ENCODE measurements at places on chromosomes 6 and 20.

DNA sequence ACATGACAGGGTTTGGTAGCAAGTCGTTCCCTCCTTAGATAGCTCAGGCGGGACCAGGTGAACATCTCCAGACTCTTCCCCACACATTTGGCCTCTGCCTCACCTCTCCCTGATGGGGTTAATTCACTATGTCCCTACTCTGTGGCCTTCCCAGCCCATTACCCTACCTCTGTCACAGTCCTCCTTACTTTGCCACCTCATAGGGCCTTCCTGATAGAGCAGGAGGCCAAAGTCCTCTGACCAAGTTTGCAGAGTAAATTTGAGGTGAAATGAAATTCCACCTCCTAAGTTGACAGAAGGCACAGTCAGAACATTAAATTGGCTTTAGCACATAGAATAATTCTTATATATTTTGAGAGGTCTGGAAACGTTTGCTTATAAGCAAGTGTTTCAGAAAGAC lies 53.1 kb upstream of the ARMC2 start:
- H3K4me1 ChIP-seq, result peaks cover 6% of the 10 kb centered on the region
- H3K36me3 ChIP-seq, result no peaks in the 10 kb centered on the region
- H3K27me3 ChIP-seq, result no peaks in the 10 kb centered on the region
- H3K27ac ChIP-seq, result no peak overlapping the region

- H3K27me3 ChIP-seq, result no peaks in the 10 kb centered on the region
- H3K27ac ChIP-seq, result no peak overlapping the region
- no peak overlapping the region for H3K4me3 ChIP-seq
- DNase-seq, result no peak
- H3K4me1 ChIP-seq, result peaks cover 3% of the 10 kb centered on the region
These were observed 454.3 kb downstream of the BTBD3 start for GRCh38 chr20:12371990-12372389.

DNA sequence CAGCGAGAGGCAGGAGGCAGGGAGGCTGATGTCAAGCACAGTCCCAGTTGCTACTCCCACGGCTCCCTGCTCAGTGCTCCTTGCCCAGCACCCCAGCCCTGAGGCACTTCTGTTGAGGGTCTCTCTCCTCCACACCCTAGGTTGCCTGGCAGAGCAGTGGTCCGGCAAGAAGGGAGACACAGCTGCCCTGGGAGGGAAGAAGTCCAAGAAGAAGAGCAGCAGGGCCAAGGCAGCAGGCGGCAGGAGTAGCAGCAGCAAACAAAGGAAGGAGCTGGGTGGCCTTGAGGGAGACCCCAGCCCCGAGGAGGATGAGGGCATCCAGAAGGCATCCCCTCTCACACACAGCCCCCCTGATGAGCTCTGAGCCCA lies 9.1 kb downstream of the CNPY3 start:
- H3K27ac ChIP-seq, result no peak overlapping the region
- H3K36me3 ChIP-seq, result peaks cover 60% of the 10 kb centered on the region
- H3K27me3 ChIP-seq, result no peaks in the 10 kb centered on the region
- DNase-seq, result no peak
- H3K4me1 ChIP-seq, result no peaks in the 10 kb centered on the region

GRCh38 chr6:5723841-5724691 lies 282.7 kb downstream of the NRN1 start:
- H3K4me3 ChIP-seq, result no peak overlapping the region
- DNase-seq, result peak; percentile 69
- peaks cover 18% of the 10 kb centered on the region for H3K4me1 ChIP-seq
- no peak overlapping the region for H3K27ac ChIP-seq
- H3K27me3 ChIP-seq, result no peaks in the 10 kb centered on the region

GRCh38 chr6:27726619-27727023 lies 185.6 kb downstream of the OR2B2 start:
- no peak overlapping the region for H3K27ac ChIP-seq
- no peaks in the 10 kb centered on the region for H3K36me3 ChIP-seq
- H3K4me1 ChIP-seq, result no peaks in the 10 kb centered on the region

DNA sequence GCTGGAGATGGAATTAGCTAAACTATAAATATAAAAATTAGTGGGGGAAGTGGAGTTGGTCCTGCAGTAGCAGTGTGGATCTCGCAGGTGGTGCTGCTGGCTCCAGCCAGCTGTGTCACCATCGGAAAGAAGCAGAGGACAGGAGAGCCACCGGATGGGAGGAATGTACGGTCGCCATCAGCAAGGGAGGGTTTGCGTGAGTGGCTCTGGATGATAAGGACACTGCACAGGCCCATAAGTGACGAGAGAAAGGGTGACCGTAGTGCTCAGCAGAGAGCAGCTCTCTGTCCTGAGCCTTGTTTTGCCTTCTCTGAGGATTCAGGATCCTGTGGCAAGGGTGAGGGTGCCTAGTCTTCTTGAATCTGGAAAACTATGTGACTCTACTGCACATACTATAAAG lies 378.7 kb downstream of the ZFAND3 start:
- no peaks in the 10 kb centered on the region for H3K27me3 ChIP-seq
- no peak for DNase-seq
- H3K27ac ChIP-seq, result no peak overlapping the region
- peaks cover 7% of the 10 kb centered on the region for H3K4me1 ChIP-seq
- no peak overlapping the region for H3K4me3 ChIP-seq
- H3K36me3 ChIP-seq, result no peaks in the 10 kb centered on the region

DNA sequence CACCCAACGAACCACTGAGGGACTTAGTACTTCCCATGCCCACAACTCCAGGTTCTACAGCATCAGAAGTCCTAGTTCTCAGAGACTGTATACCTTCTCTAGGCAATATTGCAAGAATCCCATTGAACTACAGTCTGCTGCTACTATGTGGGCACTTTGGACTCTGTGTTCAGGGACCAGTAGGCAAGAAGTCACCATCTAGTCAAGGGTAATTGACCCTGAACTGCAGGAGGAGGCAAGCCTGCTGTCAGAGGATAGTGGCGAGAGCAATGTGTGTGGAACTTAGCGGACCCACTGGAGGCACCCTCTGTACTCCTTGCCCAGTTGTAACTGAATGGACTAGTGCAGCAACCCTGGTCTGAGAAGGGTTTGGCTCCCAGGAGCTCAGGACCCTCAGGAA lies 15.7 kb downstream of the HEBP2 start:
- H3K4me1 ChIP-seq, result no peaks in the 10 kb centered on the region
- peaks cover 29% of the 10 kb centered on the region for H3K36me3 ChIP-seq
- no peak for DNase-seq
- H3K4me3 ChIP-seq, result no peak overlapping the region
- no peak overlapping the region for H3K27ac ChIP-seq
- no peaks in the 10 kb centered on the region for H3K27me3 ChIP-seq

- H3K4me1 ChIP-seq, result no peaks in the 10 kb centered on the region
- no peak overlapping the region for H3K27ac ChIP-seq
- H3K27me3 ChIP-seq, result no peaks in the 10 kb centered on the region
- H3K36me3 ChIP-seq, result no peaks in the 10 kb centered on the region
- no peak for DNase-seq
These were observed 80.3 kb downstream of the DTNBP1 start for GRCh38 chr6:15582499-15582898.

- H3K36me3 ChIP-seq, result no peaks in the 10 kb centered on the region
- no peak overlapping the region for H3K27ac ChIP-seq
- H3K27me3 ChIP-seq, result no peaks in the 10 kb centered on the region
These were observed 64.5 kb upstream of the TNFAIP3 start for GRCh38 chr6:137802408-137803182.

DNA sequence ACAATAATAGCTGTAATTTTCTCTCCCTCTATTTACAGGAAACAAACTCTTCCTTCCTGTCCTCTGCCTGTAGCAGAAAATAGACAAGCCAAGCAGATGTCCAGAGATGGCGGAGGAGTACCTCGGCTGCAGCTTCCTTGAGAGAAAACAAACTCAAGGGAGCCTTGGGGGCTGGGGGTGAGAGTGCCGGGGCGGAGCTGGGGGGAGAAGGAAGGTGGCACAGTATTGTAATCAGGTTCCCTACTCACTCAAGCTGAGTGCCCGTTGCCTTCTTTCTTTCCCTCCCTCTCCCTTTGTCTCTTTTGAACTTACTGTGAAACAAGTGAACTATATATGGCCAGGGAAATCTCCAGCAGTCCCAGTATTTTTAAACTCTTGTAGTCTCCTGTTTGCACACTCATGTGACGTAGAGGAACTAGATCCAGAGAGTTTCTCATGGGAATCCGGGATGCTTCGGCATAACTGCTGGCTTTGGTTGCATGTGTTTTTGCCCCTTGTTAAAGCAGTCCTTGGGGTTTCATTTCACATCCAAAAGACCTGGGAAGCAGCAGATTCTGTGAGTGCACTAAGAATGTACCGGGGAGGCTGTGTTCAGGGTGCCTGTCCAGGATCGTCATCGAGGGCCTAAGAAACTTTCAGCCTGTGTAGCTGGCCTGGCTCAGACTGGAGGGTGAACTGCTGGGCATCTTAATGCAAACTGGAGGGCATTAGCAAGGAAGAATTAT lies 44.6 kb upstream of the HDDC2 start:
- no peaks in the 10 kb centered on the region for H3K4me1 ChIP-seq
- H3K36me3 ChIP-seq, result no peaks in the 10 kb centered on the region
- no peaks in the 10 kb centered on the region for H3K27me3 ChIP-seq
- no peak overlapping the region for H3K4me3 ChIP-seq

GRCh38 chr6:144159742-144160141 lies 9.4 kb downstream of the STX11 start:
- peaks cover 16% of the 10 kb centered on the region for H3K4me1 ChIP-seq
- no peak for DNase-seq

DNA sequence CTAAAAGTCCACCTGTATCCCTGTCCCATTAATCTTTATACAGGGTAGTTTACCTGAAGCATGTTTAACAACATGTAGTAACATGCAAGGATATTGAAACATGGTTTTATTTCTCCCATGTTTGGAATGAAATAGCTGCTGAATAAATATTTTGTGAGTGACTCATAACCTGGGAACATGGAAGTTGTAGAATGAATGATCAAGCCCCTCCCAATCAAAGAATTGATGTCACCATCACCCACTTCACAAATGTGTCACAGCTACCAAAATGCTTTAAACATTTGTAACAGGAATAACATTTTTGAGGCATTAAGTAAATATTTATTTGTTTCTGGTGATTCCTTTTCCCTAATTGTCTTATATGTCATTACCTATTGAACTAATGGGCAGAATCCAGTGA lies 58.9 kb upstream of the TNFAIP3 start:
- no peak overlapping the region for H3K4me3 ChIP-seq
- no peak for DNase-seq
- H3K36me3 ChIP-seq, result no peaks in the 10 kb centered on the region
- no peaks in the 10 kb centered on the region for H3K4me1 ChIP-seq
- no peak overlapping the region for H3K27ac ChIP-seq

DNA sequence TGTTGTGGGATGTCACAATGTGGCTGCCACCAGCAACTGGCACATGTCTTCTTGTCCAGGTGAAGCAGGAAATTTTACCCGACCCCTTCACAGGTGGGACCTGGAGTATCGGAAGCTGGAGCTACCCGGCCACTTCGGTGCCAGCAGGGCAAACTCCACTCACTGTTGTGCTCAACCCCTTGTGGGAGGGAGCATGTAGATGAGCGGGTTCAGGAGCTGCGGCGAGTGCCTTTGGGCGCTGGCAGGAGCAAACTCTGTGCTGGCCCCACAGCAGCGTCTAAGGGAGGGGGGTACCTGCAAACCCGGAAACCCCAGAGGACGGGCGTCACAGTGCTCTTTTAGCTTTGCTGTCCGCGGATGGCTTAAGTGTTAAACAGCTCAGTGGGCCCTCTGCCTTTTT lies 20.7 kb upstream of the SULF2 start:
- no peaks in the 10 kb centered on the region for H3K36me3 ChIP-seq
- no peak overlapping the region for H3K4me3 ChIP-seq
- no peak overlapping the region for H3K27ac ChIP-seq
- no peak for DNase-seq

GRCh38 chr6:53359843-53360092 lies 11.0 kb upstream of the ELOVL5 start:
- H3K4me3 ChIP-seq, result peak overlapping the region; percentile 74
- H3K4me1 ChIP-seq, result peaks cover 11% of the 10 kb centered on the region
- no peaks in the 10 kb centered on the region for H3K27me3 ChIP-seq
- peak overlapping the region; percentile 91 for H3K27ac ChIP-seq
- DNase-seq, result no peak

DNA sequence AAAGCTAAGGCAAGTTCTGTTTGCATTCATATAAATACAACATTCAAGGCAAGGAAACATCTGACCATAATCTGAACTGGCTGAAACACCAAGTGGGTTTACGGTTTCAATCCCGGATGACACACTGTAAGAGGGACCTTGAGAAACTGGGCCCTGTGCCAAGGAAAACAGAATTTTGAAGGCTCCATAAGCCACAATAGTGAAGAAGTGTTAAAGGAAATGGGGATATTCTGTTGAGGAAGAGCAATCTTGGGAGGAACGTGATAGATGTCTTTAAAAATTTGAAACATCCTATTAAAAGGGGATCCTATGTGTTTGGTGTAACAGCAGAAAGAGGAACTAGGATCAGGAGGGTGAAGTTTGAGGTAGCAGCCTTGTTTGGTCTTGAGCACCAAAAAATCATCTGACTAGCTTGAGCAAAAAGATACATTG lies 82.4 kb upstream of the TAB2 start:
- peak; percentile 72 for DNase-seq
- no peaks in the 10 kb centered on the region for H3K36me3 ChIP-seq
- peaks cover 5% of the 10 kb centered on the region for H3K27me3 ChIP-seq
- no peak overlapping the region for H3K4me3 ChIP-seq

DNA sequence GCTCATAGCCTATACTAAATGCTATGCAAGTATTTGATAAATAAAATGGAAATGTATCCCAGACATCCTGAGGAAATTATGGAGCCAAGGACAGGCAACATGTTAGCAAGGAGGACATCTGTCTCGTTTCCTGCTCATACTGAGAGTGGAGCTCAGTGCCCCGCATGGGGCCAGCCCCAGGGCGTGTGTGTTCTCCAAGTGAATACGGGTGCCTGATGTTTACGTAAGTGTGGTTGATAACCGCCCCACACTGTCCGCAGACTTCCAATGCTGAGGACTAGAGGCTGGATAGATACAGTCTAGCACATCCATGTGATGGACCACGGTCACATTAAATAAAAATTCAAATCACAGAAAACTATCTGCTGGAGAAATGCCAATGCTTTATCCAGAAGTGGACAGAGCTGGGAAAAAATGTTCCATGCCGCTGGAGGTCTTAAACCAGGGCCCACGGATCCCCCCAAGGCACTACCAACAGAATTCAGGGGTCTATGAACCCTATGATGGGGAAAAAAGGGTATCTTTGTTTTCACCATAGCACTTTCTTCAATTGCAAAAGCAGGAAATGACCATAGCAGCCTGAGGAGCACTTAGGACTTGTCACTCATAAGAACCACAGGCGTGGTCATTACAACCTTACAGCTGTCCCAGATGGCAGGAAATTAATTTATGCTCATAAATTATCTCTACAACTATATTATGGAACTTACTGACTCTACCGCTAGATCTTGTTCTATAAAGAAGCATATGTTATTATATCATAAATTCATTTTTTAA lies 24.9 kb downstream of the TGM2 start:
- H3K4me1 ChIP-seq, result peaks cover 37% of the 10 kb centered on the region
- peak overlapping the region; percentile 71 for H3K27ac ChIP-seq
- peaks cover 2% of the 10 kb centered on the region for H3K36me3 ChIP-seq
- no peak overlapping the region for H3K4me3 ChIP-seq
- H3K27me3 ChIP-seq, result no peaks in the 10 kb centered on the region

DNA sequence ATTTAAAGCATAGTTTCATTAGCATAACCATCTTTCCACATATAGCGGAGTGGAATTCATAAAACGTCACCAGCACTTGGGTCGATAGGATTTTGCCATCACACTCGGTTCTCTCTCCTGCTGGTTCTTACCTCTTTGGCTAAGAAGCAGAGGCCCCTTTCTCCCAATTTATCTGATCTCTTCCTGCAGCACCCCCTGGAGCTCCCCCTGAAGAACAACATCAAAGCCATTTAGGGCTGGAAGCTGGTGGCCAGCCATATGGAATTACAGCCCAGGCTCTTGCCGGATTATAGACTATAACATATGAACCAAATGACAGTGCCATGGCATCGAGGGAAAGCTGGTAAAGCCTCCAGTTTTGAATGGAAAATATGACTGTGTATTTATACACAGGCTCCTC lies 6.4 kb upstream of the KIF6 start:
- no peak for DNase-seq
- H3K27me3 ChIP-seq, result peaks cover 4% of the 10 kb centered on the region
- H3K36me3 ChIP-seq, result no peaks in the 10 kb centered on the region
- no peaks in the 10 kb centered on the region for H3K4me1 ChIP-seq
- no peak overlapping the region for H3K27ac ChIP-seq
